Lower leg skin (tissue), 4 donors: ENCODE measurements at places on chromosomes 3 and 15. TPM values are rescaled to one million over a fixed set of nuclear protein-coding genes. Genes with fewer than 3 reads are reported as not detected.
A peak's percentile ranks its signal among the peaks of the same experiment; 100 is the strongest.

Gene CPNE4
- total RNA-seq = 0.25 TPM

Gene TIMP4
- total RNA-seq = 14.1 TPM

Gene CCDC39
- not detected for total RNA-seq

Gene REC114
- not detected for total RNA-seq

- no peak for DNase-seq
Observed at GRCh38 chr15:78917888-78918287, 27.0 kb downstream of the CTSH start.

DNA sequence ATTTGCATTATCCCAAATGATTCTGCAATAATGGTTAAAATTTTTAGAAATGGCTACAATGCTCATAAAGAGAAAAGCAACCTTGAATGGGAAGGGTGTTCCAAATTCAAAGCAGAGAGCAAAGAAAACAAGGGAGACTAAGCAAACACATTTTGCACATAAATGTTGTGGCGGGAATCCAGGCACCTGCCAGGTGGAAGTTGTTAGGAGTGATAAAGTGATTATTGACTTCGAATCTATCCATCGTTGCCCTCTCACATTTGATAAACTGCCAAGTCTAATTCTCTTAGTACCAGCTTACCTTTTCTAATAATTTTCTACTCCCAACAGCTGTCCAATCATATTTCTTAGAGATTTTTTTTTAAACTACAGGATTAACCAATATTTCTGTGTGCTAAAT is 244.5 kb downstream of the CACNA2D3 start:
- no peak for DNase-seq

DNA sequence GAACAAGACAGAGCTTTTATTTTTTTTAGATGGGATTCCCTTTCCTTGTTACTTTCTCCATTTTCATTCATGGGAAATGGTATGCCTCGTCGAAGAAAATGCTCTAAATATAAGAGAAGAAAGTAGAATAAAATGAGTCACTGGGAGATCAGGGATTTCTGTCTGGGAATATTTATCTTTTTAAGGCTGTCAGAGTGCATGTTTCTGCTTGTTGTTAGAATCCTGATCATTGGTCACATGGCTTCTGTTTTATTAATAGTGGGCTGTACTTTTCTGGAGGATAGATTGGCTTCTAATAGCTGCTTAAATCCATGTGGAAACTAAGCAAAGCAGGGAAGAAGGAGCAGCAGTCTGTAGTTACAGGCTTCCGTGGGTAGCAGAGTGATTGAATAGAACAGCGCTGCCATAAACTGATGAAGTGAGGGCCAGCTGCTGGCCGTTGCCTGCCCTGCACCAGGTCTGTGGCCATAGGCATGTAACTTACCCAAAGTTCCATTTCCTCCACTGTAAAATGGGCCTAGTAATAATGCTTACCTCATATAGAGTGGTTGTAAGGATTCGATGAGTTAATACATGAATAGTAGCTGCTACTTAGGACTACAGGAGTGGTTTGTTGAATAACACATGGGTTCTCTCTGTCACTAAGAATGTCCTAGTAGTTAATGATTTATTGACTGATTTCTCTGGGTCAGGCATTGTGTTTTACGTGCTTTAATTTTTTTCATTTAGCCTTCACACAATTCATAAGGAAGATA is 289.9 kb downstream of the SATB1 start:
- no peak for DNase-seq

DNA sequence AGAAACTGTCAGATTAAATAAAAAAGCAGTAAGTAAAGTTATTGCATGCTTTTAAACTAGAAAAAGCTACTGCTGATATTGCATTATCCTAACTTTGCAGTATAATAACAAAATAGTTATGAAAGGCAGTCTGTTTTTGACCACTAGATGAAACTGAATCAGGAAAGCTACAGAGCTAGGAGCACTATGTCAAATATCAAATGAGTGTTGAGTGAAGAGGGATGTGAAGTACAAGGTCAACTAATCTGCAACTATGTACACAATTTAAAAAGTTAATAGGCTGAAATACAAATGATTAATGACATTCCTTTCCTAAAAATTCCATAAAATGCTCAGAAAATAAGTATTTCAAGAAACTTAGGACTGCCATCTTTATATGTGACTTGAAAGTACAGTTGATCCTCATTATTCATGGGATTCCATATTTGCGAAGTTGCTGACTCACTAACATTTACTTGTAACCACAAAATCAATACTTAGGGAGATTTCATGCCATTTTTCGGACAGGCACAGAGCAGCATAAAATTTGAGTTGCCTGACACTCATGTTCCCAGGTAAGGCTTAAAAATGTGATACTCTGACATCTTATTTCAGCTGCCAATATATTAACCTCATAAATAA is 34.5 kb downstream of the SLC4A7 start:
- no peak for DNase-seq

DNA sequence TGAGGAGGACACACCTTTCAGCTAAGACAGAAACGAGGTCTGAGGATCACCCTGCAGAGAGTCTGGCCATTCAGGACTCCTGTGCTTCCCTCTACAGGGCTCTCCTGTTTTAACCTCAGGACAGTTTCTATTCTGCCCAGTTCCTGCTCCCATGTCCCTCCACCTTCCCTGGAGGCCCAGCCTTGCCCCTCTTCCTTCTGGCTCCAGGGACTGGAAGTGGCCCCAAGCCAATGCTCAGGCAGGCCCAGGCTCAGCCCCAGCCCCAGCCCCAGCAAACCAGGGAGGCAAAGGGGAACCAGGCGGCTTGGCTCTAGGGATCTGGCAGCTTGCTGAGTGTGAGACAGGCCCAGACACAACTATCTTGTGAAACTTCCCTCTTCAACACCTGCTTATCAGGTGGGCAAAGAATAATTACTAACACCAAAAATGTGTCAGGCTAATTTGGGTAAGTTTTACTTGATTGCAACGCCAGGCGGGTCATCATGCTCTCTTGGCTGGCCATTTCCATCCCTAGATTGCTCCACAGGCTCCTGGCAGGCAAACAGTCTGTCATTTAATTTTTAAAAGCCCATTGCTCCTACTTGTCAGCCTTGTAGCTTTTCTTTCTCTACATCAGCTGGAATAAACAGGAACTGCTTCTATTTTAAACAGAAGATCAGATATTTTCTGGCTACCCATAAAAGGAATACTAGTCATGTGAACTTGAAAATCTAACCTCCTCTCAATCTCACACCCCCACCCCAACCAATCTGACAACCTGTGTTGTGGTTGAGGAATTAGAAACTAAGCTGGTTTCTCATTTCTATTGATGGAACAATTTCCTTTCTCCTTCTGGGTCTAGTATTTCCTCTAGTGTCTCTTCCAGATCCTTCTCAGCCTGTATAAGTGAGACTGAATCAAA is 33.5 kb downstream of the UPK1B start:
- peak; percentile 23 for DNase-seq

DNA sequence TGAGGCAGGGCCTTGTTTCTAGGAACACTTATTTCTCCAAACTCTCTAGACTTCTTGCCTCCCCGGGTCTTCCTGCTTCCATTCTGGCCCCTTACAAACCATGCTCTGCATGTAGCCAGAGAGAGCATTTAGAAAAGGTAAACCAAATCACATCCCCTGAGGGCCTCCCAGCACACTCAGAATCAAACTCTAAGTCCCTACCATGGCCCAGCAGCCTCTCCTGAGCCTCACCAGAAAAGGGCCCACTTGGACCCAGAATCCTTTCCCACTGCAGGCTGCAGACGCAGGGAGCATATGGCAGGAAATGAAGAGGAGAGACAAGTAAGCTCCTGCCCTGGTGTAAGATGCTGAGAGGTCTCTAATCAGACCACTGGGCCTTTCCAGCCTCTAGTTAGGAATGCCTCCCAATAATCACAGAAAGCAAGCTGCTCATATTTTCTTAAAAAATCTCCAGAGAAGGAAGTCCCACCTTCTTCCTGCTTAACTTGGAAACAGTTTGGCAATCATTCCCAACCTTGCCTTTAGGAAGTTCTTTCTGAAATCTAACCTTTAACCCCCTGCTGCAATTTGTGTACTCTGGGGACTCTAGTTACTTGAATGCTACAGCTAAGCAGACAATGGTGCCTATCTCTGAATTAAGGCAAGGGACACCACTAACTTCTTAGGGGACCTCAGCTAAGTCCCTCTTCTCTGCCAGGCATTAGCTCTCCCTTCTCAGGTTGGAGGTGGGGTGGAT is 4.2 kb downstream of the AMOTL2 start:
- DNase-seq = peak; percentile 68

DNA sequence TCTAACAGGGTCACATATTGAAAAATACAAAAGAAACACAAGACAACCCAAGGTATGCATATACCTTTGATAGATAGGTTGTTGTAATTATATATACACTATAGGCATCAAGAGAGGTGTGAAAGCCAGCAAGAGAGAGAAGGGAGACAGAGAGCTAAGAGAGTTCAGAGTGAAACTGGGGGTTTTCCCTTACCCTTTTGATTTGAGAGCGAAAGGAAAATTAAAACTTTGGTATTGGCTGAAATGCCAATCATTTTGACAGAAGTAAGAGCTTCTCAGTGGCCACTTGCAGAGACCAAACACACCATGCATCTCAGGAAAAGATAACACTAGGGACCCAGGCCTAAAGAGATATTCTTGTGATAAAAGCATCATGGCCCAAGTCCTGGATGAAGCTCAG is 183.6 kb downstream of the SHOX2 start:
- no peak for DNase-seq

DNA sequence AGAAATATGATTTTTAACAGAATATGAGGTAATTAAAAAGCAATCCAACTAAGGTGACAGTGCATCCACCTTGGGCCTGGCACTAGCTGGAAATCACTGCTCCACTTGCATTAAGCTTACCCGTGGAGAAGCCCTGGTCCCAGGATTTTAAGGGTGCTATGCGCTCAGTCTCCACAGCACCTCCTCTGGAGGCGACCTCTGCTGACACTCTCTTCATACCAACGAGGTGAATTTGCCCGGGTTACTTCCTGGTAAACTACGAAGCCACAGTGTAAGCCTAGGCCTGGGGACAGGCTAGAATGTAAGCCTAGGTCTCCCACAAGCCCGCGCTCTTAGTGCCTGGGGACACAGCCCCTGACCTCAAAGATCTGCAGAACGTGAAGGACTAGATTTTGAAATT is 793 bp downstream of the APOD start:
- DNase-seq = no peak

GRCh38 chr15:35886765-35887164 is 340.8 kb upstream of the DPH6 start:
- no peak for DNase-seq

DNA sequence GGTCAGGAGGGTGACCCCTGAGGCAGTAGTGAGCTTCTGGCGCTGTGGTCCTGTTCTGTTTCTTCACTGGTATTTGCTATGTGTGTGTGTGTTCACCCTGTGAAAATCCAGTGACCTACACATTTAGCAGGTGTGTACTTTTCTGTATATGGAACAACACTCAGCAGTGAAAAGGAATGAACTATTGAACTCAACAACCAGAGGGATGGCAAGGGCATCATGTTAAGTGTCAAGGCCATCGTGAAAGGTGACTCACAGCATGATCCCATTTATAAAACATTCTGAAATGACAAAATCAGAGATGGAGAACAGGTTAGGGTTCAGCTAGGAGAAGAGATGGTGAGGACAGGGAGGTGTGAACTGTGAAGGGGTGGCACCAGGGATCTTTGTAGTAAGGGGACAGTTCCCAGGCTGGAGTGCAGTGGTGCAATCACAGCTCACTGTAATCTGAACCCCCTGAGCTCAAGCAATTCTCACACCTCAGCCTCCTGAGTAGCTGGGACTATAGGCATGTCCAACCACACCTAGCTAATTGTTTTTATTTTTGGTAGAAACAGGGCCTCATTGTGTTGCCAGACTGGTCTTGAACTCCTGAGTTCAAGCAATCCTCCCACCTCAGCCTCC is 10.0 kb upstream of the RAB43 start:
- no peak for DNase-seq

DNA sequence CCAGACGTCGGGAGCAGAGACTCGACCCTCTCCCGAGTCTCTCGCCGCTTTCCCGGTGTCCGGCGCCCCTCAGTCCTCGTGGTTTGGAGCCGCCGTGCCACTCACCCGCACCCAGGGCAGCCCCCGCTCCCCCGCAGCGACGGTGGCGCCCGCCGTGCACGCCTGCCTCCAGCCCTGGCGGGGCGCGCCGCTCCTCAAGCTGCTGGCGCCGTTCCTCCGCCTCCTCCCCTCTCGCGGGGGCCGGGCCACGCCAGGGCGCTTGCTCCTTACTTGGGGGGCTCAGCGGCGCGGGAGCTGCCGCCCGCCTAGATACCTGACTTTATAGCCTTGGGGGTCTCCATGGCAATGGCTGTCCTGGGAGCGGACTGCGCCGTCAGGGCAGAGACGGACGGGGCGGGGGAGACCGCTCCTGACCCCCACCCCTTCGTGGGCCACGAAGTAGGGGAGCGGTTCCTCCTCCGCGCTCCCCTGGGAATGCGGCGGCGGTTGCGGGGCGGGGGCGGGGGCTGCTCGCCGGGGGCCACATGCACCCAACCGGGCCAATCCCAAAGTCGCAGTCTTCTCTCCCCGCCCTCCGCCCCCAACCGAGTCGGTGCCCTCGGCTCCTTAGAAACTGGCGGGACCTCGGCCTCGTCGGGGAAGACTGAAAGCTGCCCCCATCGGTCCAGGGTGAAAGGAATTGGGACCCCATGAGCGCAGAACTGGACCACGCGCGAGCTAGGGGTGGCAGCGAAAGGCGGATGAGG is at the start of gene ANKRD63:
Gene ANKRD63, minus strand, starts transcription at position 196 of the 746 bp plus-strand sequence. CDS start 478 bp downstream, outside the sequence.
- no peak for DNase-seq

- DNase-seq = no peak
Observed at GRCh38 chr3:188434594-188434993, 280.6 kb downstream of the LPP start.

DNA sequence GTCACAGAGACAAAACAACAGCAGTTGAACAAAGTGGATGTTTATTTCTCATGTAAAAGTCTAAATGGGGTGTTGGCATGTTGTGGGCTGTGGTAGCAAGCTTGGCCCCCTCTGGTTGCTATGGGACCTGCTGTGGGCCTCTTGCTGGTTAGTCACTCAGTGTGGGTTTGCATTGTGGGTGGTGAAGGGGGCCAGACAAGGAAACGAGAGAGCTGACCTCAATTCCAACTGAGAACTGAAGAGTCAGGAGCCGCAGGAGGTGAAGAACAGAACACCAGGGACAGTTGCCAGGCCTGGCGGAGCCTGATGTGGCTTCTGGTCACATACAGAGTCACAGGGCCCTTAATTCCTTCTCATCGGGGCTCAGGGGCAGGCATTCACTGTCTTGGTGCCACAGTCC is 1.9 kb upstream of the ADPGK start:
- DNase-seq = no peak

DNA sequence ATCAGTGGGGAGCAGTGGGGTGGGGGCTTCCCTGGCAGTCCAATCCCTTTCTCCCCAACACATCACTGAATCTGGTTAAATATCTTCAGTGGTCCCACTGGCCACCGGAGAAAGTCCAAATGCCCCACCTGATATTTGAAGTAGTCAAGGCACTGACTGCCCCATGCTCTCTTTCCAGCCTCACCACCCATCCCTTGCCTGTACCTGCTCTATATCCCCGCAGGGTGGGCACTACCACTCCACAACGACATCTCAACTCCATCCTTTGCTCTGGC is 101.7 kb downstream of the DAPK2 start:
- DNase-seq = peak; percentile 75

GRCh38 chr3:149277331-149277813 is 55.7 kb upstream of the CP start:
- no peak for DNase-seq
